ENCODE measurements at places on chromosomes 7 and 10.

DNA sequence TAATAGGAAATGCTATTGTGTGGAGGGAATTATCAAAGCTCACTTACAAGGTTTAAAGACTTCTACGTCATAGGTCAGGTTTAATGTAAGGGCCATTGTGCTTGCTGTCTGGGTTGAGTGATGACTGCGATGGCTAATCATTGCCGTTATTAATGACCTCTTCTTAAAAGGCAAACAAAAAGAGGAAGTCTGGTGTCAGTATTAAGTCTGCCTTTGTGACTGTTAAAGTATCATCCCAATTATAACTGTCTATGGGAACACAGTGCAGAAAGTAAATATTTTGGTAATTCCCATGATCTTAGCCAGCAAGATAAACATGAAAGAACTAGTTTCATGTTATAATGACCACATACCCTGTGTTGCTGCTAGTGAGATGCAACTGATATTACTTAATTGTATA is 382.4 kb downstream of the BBS9 start:
- DNase-seq, result peak; percentile 51

- no peak for DNase-seq
Measured at GRCh38 chr10:71845410-71846405, 5.3 kb downstream of the PSAP start.

DNA sequence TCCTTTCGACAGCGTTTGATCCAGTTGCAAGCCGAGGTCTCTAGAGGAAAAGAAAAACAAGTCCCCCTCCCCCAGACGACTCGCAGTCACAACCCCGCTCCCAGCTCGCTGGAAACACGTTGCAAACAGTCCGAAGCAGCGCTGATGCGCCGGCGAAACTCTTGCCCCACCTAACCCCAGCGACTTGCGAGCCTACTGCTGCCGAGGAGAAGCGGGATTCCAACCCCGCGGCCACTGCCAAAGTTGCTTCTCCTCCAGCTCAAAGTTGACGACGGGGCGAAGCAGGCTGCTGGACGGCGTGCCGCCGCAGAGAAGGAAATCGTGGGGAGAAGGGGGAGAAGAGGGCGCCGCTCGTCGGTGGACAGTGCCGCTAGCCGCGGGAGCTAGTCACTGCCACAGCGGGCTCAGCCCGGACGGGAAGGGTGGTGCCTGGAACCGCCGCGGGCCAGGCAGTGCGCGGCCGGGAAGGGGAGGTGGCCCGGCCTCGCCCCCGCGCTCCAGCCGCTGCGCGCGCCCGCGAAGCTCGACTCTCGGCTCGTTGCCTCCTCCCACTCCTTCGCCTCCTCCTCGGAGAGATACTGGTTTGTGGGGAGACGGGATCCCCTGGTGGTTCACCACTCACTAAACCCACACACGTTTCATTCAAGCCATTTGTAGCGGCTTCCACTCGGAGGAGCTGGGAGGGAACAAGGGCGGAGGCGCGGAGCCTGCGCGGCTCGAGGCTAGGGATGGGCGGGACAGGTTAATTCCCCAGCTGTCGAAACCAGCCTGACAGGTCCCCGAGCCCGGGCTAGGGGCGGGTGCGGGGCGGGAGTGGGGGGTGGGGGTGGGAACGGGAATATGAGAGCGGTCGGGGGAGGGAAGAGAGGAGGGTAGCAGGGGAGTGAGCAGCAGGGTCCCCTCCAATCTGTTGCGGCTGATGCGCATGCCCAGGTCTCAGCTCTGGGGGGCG is at the start of gene GPR37:
Gene GPR37 (minus strand): TSS at position 392 of the 952 bp plus-strand sequence. CDS start 816 bp downstream, outside the sequence.
- DNase-seq, result peak; percentile 95

DNA sequence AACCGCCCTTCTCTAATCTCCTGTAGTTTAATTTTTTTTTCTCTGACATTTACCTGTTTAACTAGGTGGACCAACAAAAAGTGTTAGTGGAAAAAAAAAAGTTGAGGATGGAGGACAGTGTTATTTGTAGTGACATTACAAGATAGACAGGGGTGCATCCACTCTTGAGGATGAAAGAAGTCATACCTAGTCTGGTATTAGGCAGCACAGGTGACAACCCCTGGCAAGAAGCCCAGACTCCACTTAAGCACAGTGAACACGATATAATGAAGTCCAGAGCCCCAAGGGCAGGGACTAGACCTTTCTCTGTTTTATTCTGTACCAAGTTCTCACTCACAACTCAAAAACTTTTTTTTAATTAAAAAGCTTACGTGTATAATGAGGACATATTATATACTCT is 268.4 kb downstream of the GPR37 start:
- no peak for DNase-seq

- DNase-seq, result no peak
Measured at GRCh38 chr7:87119581-87119980, 32.7 kb upstream of the DMTF1 start.

- peak; percentile 64 for DNase-seq
Measured at GRCh38 chr7:4775848-4776623, 613 bp downstream of the AP5Z1 start.

DNA sequence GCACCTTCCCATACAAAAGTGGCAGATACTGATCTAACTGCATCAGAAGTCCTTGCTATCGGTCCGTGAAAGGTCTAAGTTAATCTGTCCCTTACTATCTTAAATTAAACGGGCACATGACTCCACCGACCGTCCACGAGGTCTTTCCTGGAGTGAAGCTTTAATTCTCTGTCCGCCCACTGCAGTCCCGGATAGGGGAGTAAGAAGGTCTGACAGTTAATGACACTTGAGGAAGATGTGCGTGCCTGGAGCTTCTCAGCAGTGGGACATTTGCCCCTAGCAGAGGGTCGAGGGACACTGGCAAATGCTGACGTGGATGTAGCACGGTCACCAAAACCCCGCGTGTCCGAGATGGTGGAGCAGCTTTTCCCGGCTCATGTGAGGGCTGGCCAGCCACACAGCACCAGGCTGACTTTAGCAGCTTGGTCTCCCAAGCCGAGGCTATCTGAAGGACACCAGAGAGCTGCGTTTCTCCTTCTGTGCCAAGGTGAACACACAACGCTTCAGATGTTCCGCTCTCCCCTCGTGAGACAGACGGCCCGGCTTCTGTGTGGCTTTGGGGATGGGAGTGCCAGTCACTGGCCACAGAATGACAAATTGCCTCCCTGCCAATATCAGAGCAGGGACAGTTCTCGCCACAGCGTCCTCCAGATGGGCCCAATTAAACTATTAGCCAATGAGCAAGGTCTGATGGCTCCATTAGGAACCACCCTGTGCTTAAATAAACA is 86.6 kb downstream of the ADARB2 start:
- no peak for DNase-seq

DNA sequence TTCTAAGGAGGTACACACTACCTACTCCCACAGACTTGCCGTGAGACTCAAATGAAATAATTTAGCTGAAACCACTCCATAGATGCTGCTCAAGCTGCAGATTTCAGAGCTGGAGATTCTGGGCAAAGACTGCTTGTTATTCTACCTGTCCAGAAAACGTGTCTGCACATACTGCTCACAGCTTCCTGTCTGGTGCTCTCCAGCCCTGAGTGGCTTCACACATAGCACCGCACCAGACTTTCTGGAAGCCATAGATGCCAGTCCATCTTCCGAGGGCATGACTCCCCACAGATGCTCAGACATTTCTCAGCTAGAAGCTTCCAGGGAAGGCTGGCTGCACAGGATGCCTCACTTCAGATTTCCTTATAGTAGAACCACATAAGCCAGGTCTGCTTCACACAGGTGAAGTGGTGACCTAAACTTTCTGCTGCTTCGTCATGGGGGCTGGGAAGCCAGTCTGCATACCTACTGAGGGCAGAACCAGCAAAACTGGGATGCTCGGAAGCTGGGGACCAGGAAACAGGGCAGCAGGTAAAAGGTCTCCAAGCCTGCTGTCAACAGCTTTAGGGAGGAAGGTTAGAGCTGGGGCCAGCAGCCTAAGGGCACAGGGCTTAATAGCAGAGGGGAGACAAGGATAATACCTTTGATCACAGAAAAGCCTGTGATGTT is 18.2 kb downstream of the CCDC6 start:
- no peak for DNase-seq

GRCh38 chr7:136055266-136055665 is 78.1 kb upstream of the MTPN start:
- no peak for DNase-seq

- DNase-seq, result no peak
Measured at GRCh38 chr10:111200505-111201186, 123.8 kb downstream of the ADRA2A start.

GRCh38 chr10:19683960-19684359 is 132.3 kb upstream of the PLXDC2 start:
- DNase-seq, result no peak

- DNase-seq, result peak; percentile 4
Measured at GRCh38 chr10:70932392-70933196, 44.2 kb upstream of the PCBD1 start.

GRCh38 chr10:34996843-34997242 is 93.3 kb downstream of the CUL2 start:
- peak; percentile 40 for DNase-seq

- DNase-seq, result no peak
Measured at GRCh38 chr10:53667063-53667462, 894.5 kb upstream of the MBL2 start.

DNA sequence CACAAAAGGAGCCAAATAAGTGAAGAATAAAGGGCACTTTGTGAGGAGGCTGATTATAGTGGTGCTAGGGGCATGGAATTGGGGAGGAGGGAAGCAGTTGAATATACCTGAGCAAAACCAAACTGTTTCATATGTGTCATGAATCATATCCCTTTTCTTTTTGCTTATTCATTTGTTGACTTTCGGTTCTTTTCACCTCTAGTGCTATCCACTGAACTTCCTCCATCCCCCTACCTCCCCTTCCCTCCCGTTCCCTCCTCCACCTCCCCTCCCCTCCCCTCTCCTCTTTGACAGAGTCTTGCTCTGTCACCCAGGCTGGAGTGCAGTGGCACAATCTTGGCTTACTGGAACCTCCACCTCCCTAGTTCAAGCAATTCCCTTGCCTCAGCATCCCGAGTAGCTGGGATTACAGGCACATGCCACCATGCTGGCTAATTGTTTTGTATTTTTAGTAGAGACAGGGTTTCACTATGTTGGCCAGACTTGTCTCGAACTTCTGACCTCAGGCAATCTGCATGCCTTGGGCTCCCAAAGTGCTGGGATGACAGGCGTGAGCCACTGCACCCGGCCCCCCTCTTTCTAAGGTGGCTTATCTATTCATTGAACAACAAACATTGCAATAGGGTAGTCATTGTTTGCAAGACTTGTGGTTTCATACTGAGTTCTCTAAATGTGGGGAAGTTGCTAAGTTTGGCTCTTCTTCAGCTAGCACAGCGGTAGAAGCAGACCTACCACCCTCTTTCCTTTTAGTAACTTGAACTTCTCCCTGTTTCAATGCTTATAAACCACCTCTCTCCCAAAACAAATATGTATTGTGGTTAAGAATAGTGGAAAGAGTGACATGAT is 150.4 kb upstream of the PRPS1L1 start:
- DNase-seq, result peak; percentile 30

DNA sequence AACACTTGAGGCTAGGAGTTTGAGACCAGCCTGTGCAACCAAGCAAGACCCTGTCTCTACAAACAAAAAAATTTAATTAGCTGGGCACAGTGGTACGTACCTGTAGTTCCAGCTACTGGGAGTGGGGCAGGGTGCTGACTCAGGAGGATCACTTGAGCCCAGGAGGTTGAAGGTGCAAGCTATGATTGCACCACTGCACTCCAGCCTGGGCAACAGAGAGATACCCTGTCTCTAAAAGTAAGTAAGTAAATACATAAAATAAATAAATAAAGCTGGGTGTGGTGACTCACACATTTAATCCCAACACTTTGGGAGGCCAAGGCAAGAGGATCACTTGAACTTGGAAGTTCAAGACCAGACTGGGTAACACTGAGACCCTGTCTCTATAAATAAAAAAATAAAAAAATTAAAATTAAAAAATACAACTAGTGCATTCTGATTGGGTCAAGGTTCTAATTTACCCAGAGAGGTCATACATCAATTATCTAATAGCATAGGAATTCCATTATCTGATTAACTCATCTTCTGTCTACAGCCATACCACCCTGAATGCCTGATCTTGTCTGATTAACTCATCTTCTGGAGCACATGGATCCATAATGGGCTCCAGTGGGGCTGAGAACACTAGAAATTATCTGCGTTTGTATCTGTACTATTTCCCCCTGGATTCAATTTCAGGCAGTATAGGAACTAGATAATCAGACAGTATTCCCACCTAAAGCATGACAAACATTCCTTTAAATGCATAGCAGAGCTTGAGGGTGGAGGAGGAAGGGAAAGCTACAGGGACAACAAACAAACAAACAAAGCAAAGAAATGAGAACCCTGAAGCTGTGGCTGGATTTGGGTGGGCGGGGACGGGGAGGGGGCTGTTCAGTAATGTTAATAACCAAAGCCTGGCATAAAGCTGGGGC is 21.0 kb upstream of the HILPDA start:
- no peak for DNase-seq

- DNase-seq, result no peak
Measured at GRCh38 chr7:70867513-70867912, 264.4 kb upstream of the GALNT17 start.

Measured in mesenchymal stem cell (in vitro differentiated cells and primary cell).